Endothelial cell (in vitro differentiated cells): ENCODE measurements at places on chromosomes 11 and 22.

GRCh38 chr11:61150706-61151544, 10.3 kb downstream of the VPS37C start:
- DNase-seq: no peak

GRCh38 chr11:134573857-134574256, 161.8 kb upstream of the B3GAT1 start:
- no peak for DNase-seq

DNA sequence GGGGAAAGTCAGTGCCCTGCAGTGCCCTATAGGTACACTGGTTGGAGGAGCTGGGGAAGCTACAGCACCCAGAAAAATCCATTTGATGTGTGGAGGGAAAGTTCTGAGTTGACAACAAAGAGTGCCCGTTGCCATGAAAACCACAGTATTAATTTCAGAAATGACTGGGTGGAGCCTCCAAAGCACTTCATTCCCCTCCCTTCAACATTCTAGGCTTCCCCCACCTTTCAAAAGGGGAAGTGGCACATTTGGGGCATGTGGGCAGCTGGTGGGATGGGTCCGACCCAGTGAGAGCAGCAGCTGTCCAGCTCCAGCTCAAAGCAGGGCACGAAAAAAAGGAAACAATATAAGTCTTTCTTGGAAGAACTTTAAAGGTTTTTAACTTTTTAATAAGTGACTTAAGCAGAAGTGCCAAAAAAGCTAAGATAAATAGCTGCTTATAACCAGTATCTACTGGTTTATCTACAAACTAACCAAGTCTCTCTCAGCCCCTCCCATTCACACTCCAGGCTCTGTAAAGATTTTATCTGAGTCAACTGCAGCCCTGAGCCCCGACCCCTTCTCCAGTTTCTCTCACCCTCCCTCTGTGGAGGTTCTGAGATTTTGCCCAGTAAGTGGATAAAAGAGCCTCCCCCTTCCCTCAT, 9.0 kb upstream of the AHNAK start:
- no peak for DNase-seq

DNA sequence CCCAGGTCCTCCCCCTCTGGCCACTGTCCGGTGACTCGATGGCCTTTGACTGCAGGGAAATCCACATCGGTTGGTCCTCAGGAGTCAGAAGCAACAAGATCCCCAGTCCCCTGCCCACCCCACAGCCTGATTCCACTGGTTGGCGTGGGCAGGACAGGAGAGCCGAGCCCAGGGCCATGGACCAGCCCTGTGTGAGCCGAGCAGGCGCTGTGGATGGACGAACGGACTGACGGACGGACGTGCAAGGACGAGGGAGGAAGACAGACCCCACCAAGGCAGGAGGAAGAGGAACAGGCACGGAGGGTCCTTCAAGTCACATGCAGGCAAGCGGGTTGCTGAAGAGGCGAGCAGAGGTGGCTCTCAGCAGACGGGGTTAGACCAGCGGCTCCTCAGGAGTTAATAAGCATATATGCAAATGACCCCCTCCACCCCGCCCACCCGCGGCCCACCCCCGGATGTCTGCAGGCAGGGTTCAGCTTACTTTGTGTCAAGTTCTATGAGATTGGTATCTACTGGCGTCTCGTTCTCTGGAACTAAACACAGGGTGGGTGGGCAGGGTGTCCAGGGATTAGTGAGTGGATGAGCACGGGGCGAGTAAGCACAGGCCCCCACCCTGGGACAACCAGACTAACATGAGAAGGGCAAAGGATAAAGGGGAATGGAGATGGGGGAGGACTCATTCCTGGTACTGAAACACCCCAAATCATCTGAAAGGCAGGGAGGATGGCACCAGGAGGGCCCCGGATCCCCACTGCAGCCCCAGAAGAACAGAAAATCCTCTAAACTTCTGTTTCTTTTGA, 26.8 kb downstream of the TPBGL start:
- no peak for DNase-seq

DNA sequence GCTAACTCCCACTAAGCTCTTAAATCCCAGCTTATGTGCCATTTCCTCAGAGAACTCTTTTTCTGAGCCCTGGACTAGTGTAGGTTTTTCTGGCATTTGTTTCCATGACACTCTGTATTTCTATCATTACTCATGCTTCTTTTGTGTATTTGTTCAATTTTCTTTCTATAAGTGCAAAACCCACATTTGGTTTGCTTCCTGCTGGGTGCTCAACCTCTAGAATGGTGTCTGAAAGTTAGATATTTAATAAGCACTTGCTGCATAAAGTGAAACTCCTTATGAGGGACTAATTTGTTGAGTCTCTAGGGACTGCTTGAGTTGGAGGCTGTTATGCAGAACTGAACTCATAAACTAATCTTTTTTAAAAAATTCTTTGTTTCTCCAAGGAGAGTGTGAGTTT, 68.6 kb downstream of the SYT9 start:
- DNase-seq: no peak

DNA sequence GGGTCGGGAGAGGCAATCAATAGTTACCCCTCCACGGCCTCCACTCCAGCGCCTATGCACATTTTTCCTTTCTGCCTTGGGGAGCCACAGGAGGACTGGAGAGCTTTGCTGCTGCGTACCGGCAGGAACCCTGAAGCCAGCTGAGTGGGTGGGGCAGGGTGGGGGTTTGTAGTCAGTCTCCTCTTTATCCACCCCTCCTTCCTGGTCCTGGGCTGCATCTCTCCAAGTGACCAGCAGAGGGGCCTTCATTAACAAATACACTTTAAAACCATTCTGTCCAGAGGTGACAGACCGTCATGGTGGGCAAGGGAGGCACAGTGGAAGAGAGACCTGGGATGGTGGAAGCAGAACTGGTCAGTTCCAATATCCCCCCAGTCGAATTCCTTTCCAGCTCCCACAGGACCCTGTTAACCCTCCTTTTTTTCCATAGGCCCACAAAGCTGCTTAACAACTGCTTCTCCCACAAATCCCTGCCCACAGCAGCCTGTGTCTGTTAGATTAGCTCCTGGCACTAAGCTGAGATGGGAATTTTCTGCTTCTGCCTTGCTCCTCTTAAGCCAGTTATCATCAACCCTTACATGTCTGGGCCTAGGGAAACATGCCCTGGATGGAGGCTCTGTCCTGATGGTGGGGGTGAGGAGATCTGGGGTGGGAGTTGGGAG, 3.9 kb upstream of the ABCG4 start:
- peak; percentile 70 for DNase-seq

DNA sequence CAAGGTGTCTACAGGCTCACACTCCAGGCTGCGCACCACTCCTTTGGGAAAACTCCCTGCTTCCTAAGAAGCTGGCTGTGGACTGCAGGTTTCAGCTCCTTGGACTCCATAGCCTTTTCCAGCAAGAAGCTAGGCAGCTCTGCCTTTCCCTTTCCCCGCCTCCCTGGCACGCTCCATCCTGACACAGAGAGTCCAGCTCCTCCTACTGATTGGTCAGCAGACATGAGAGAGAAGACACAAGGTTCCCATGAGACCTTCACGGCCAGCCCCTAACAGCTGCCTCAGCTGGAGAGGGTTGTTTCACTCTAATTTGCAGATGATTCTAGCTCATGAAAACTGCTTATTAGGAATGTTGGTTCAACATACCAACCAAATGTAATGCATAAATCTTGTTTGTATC, 27.6 kb downstream of the TENM4 start:
- peak; percentile 13 for DNase-seq

DNA sequence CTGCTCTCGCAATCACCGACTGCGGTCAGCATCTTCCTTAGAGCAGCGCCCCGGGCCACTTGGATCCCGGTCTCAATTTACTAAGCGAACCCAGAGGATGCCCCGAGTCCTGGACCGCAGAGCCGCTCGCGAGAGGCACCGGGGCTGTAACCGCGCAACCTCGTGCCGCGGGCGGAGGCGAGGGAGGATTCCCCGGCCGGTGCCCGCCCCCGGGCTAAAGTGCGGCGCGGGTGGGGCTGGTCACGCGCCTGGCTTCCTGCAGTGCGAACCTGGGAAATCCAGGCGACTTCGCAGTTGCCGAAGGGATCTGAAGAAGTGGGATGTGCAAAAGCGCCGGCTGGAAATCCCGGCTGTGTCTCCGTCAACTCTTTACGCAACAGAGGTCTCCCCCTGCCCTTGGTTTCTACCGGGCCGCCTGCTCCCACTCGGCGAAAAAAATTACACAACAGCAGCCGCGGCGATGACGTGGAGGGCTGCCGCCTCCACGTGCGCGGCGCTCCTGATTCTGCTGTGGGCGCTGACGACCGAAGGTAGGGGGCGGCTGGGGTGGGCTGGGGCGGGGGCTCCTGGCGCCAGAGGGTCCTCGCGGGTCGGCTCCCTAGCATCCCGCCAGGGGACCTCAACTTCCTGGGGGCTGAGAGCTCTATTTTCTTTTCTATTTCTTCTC, at the start of gene NCR3LG1:
Gene NCR3LG1, plus strand, starts transcription at position 291 of the 667 bp plus-strand sequence. Its CDS starts 170 bp downstream, at position 461.
- DNase-seq: peak; percentile 28

- DNase-seq: no peak
Observed at GRCh38 chr11:102626676-102627075, 1.5 kb upstream of the MMP20 start.

GRCh38 chr11:85821636-85822035, 10.7 kb upstream of the SYTL2 start:
- no peak for DNase-seq

DNA sequence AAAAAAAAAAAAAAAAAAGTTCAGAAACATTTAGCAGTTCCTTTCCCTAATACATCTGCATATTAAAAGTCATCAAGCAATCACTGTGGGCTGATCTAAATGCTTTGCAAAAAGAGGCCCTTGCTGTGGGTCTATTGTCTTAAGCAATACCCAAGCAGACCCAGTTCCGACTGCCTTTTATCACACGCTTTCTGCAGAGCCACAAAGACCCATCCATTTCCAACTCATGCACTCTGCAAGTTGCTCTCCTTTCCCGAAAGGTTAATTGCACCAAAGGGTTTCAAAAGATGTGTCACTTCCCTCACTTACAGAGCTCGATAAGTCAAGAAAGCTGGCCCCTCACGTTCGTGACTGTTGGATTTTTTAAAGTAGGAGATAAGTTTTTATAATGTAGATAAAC, 138.9 kb downstream of the MPPED1 start:
- DNase-seq: no peak

DNA sequence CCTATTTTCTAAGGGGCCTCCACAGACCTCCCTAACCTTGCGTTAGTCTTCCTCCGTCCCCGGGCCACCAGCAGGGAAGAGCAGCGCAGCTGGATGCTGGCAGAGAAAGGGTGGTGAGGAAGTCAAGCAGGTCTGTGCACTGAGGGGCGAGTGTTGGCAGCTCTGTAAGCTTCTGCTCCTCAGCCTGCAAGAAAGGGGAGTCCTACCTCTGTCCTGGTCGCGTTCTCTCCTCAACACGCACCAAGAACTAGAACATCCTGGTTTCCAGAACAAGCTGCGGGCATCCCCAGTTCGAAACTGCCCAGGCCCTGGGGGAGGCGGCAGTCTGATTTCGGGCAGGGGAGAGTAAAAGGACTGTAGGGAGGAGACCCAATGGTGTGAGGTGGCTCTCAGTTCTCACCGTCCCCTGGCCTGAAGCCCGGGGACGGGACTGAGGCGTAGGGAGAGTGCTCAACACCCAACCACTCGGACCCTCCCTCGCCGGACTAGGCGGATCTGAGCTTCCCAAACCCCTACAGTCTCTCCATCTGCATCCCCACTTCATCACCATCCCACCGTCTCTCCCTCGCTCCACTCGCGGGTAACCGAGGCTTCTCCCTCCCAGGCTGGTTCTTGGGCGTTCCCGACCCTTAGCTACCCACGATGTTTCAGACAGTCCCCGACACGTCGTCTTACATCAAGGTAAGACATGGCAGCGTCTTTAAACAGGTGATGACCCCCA, 7.7 kb upstream of the FLI1 start:
- DNase-seq: no peak

- DNase-seq: no peak
Observed at GRCh38 chr22:28980326-28980725, 81.3 kb downstream of the C22orf31 start.

- no peak for DNase-seq
Observed at GRCh38 chr22:35330258-35330861, 30.7 kb downstream of the TOM1 start.

DNA sequence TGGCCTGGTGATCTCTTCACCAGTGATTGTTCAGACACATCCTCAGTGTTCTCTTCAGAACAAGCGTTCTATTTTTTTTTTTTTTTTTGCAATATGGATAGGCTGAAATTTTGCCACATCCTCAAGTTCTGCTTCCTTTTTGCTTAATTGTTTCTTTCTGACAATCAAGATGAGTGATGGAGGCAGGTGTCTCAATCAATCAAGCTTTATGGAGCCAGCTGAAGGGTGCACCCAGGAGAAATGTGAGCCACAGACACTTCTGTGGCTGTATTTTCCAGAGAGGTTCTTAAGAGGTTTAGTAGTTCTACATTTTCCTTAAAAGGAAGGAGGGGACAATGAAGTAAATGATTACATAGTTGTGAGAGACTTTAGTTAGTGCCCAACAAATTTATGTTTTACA, 43.9 kb upstream of the ASPHD2 start:
- no peak for DNase-seq

DNA sequence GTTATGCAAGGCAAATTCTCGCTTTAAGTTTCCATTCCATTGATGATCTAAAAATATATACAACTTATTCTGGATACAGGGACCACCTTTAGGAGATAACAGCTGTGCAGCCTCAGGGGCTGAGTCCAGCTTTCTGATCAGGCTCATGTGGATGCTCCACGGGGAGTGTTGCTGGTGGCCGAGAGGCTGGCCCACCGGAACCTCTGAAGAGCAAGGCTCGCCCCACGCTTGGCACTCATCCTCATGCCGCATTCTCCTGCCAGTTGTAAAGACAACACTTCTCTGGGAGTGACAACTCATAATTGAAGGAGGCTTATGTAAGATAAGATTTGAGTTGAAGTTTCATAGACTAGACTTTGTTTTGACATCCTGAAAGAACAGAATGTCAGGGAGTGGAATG, 123.5 kb downstream of the MPPED1 start:
- no peak for DNase-seq

DNA sequence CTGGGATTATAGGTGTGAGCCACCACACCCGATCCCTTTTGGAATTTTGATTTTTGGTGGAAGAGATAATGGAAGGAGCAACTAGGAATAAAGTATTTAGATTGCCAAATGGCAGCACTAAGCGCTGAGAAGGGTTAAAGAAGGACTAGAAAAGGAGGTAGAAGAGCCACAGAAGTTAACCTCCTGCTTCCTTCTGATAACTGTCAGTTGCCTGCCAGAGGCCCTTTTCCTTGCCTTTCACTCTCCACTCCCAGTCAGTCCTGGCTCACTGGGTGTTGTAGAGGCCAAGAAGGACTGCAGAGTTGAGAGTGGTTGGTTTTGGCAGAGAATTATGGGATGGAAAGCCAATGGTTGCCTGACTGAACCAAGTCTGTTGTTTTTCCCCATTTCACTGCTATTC, 19.3 kb downstream of the ZC3H12C start:
- no peak for DNase-seq

DNA sequence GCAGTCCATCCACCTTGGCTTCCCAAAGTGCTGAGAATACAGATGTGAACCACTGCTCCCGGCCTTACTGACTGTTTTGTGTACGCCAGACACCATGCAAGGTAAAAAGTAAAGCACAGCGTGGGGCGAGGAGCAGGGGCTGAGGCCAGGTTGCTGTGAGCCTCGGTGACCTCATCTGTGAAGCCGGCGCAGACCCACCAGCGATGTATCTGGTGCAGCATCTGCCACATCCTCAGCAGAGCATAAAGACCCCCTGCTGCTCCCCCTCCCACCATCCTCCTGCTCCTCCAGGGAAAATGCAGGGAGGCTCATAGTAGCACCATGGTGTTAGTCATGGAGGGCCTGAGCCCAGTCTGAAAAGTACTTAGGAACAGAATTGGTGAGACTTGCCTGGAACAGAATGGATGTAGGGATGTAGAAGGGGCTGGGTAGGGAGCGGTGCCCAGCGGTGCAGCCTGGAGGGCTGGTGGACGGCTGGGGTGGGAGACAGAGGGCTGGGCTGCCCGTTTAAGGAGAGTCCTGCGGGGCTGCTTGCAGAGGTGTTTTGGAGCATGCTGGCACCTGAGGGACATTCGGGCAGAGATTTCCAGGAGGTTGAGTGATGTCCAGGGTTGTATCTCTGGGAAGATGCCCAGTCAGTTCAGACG, 462.4 kb downstream of the BRD1 start:
- DNase-seq: peak; percentile 1
